ENCODE measurements at places on chromosomes 5 and 9.

GRCh38 chr5:110460837-110461236, 265.6 kb downstream of the TMEM232 start:
- DNase-seq: no peak

GRCh38 chr9:78630966-78631365, 334.0 kb downstream of the PSAT1 start:
- DNase-seq: no peak

DNA sequence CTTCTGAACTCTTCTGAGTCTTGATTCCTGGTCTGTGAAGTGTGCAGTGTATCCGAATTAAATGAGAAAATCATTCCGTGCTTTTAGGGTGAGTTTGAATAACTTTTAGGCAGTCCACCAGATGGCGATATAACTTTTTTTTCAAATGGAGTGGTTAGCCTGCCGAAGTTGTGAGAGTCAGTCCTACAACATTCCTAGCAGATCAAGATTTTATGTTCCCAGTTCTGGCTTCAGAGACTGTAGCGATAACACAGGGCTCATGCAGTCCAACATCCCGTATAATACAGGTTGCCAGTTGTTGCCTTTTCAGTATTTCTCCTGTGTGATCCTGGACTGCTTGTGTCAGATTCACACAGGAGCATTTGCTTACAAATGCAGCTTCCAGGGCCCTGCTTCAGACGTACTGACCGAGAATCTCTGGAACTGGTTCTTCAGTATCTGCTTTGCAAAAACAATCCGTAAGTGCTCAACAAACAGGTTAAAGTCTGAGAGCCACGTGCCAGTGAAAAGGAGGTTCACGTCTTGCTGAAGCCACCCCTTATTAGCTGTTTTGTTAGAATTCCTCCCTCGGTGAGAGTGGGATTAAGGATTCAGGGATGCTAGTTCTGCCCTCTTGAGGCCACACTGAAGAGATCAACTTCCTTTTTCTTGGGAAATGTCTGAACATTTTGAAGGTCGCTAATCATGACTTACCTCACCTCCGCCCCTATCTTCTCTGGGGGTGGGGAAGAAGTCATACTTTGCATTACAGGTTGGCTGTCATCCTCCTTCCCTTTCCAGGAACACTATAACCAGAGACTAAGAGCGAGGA, 22.8 kb downstream of the SMIM3 start:
- DNase-seq: no peak

DNA sequence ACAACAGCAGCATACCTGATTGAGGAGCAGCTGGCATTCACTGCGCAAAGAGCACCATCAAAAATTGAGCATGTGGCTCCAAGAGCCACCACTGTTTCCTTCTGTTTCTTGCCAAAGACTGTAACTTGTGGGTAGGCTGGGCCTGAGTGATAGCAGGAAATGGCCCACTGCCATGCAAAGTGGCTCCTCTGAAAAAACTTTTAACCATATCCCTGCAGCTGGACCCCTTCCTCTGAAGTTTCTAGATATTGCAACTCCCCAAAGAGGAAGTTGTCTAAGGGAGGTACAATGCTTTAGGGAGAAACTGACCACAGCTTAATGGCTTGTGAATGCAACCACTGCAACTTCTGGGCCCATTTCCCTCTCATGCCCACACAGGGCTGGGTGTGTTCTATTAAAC, 355.4 kb upstream of the PDE4D start:
- no peak for DNase-seq

DNA sequence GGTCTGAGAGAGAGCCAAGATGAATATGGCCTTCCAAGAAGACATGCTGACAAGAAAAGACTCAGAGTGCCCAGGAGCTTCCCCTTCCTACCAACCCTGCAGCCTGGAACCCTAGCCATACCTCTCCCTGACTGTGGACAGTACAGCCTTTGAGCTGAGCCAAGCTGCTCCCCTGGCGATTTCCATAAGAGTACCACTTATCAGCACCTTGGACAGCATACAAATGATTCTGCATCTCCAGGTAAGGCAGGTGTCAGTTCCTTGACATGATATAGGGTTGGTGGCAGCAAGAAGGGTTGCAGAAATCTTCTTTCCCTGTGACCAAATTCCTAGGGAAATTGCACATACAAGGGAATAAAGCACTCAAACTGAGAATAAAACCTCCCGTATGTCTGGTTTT, 58.3 kb downstream of the MFAP3 start:
- DNase-seq: no peak

GRCh38 chr9:93963969-93964368, 8.8 kb upstream of the BARX1 start:
- DNase-seq: no peak

DNA sequence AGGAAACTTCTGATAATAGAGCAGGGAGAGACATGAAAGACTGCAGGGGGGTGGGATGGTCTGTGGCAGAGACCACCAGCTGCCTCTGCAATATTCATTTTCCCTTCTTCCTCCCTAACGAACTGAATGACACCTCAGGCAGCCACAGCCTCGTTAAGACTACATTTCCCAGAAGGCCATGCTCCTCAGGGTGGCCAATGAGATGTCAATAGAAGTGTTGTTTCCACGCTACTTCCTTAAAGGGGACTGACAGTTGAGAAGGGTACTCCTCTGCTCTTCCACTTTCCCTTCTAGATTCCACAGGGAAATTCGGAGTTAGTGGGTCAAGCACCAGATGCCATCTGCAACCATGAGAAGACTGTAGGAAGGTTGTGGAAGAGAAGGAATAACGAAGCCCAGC, 52.0 kb upstream of the DAPK1 start:
- DNase-seq: no peak

- no peak for DNase-seq
Observed at GRCh38 chr5:132812781-132813598, at the start of gene SOWAHA. SOWAHA (plus strand) TSS chr5:132813302; CDS start chr5:132813622, 320 bp downstream.

GRCh38 chr5:179261301-179262125, 83.7 kb downstream of the ADAMTS2 start:
- DNase-seq: no peak
